ENCODE measurements at places on chromosomes 5 and 9. TPM values are rescaled to one million over a fixed set of nuclear protein-coding genes. Genes with fewer than 3 reads are reported as not detected.
A peak's percentile ranks its signal among the peaks of the same experiment; 100 is the strongest.

The MAP1B gene
- total RNA-seq = 235 TPM

The INSL6 gene
- 6.3 TPM for total RNA-seq

The CER1 gene
- 3.9 TPM for total RNA-seq

The PCDHGB5 gene
- total RNA-seq = 15.4 TPM

The ACOT12 gene
- total RNA-seq = 4.6 TPM

- peak; percentile 70 for DNase-seq
Measured at GRCh38 chr5:168879929-168880328, 300.8 kb upstream of the PANK3 start.

DNA sequence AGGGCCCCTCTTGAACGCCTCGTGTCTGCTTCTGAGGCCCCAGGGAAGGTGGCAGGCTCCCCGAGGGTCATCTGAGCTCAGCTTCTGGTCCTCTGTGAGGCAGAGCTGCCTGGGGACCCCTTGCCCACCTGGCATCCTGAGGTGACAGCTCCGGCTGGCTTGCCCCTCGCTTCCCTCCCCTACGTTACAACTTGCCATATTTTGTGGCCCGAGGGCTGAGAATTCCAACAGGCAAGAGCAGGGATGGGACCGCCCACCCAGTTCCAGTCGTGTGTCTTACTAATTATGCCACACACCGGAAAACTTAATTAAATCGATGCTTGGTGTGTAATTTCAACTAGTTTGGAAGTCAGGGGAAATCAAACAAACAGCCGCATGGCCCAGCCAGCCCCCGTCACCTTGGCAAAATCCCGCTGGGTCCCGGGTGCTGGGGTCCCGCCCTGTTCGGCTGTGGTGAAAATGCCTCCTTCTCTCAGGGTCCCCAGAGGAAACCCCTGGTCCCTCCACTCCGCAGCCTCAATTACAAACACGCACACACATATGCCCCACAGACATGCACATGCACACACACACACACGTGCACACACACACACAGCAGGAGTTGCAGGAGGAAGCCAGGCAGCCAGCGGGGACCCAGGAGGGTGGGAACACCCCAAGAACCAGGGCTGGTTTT is 221.0 kb upstream of the IER5L start:
- no peak for DNase-seq

GRCh38 chr5:116454417-116454927 is 120.2 kb downstream of the SEMA6A start:
- DNase-seq = peak; percentile 91

DNA sequence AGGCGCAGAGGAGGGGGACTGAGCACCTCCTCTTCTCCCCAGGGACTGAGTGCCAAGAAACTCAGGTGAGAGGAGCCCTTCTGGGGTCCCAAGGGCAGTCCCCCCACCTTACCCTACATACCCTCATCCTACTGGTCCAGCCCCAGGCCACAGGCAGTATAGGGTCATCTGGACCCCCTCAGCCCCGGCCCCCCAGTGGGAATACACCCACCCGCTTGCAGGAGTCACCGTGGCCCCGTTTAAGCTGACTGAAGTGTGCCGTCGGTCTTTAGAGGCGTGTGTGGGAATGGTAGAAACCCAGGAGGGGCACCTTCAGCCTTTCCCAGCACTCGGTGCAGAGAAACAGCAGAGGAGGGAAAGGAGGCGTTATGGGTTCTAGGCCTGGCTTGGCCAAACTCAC is 30.8 kb downstream of the COL15A1 start:
- DNase-seq = no peak

GRCh38 chr5:34978681-34979080 is 49.3 kb downstream of the DNAJC21 start:
- no peak for DNase-seq

DNA sequence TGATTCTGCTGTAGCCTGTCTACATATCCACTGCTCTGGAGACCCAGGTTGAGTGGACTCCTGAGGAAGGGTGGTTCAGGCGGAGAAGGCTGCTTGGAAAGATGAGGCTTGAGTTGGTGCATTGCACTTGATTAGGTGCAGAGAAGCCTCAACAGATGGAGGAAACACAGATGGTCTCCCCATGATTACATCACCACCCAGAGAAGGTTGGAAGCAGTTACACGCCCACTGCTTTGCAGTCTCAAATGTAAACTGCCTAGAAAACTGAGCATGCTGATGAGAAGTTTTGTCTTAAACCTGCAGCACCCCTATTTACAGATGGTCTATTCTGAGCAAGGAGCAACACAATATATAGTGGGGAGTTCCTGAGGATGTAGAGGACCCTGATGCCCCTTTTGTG is 266.6 kb downstream of the PIK3R1 start:
- DNase-seq = no peak

DNA sequence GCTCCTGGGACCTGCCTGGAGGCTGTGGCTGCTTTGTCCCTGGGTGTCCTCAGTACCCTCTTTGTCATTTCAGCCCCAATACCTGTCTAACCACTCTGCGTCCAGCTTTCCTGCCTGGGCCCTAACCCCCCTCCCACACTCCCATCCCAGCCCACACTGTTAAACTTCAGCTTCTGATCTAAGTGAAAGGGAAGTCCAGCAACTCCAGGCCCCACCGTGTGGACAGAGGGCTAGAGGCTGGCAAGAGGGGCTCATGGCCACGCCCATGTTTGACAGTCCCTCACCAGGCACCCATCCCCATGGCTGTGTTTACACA is 56.3 kb downstream of the SEMA4D start:
- no peak for DNase-seq

- no peak for DNase-seq
Measured at GRCh38 chr5:944992-945685, 52.5 kb downstream of the TRIP13 start.

DNA sequence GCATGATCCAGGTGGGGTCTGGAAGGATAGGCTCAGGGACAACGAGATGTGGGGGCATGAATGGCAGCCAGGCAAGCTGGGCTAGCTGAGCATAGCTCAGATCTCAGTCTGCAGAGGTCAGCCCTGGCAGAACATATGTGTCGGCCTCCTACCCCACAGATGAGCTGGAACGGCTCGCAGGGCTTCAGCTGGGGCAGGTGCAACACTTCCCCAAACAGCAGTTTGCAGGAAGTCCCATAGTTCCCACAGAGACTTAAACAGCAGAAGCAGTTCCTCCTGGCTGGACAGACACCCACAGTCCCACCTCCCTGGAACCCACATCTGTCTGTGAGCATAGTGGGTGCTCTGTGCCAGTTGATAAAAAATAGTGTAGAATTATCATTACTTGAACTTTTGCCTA is 404.6 kb downstream of the GADD45G start:
- no peak for DNase-seq

- no peak for DNase-seq
Measured at GRCh38 chr9:91443321-91443993, 19.8 kb upstream of the NFIL3 start.

- no peak for DNase-seq
Measured at GRCh38 chr9:87603854-87604490, 106.3 kb downstream of the DAPK1 start.

DNA sequence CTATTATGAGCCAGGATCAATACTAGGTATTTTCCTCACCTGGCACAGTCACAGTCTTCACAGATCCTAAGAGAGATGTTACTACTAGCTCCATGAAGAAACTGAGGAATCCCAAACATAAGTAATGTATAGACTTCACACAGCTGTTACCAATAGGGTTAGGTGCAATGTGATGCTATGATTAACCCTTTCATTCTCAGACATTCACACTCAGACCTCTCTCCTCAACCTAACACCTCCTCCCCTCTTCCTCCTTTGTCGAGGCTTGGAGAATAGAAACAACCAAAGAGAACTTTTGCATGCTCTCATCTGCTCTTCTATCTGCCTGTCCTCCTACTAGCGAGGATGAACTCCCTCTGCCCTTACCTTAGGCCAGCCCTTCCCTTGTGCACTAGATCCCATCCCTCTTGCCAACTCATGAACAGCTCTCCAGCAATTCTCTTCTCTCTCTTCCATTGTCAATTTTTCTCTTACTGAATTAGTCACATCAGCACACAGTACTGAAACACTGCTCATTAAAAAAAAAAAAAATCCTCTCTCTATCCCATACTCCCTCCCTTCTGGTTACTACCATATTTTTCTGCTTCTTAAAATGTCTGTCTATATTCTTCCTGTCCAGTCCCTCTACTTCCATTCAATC is 47.7 kb downstream of the MAPKAP1 start:
- no peak for DNase-seq

- DNase-seq = peak; percentile 74
Measured at GRCh38 chr5:16886366-16886736, 49.7 kb downstream of the MYO10 start.

GRCh38 chr9:104906441-104907277 is 21.3 kb downstream of the ABCA1 start:
- DNase-seq = no peak

DNA sequence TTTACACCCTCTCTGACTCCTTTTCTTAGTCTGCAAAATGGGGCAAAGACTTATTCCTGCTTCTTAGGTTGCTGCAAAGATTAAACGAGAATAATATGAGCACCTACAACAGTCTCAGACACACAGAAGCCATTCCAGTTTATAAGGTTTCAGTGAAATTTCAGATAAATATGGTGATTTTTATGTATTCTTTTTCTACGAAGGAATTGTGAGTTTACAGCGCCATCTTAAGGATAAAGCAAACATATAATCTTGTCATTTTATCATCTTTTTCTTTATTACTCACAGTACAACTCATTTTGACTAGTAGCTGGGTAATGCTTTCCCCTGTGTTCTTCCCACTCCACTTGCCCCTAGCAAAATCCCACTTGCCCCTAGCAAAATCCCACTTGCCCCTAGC is 29.2 kb upstream of the SMC5 start:
- peak; percentile 29 for DNase-seq

DNA sequence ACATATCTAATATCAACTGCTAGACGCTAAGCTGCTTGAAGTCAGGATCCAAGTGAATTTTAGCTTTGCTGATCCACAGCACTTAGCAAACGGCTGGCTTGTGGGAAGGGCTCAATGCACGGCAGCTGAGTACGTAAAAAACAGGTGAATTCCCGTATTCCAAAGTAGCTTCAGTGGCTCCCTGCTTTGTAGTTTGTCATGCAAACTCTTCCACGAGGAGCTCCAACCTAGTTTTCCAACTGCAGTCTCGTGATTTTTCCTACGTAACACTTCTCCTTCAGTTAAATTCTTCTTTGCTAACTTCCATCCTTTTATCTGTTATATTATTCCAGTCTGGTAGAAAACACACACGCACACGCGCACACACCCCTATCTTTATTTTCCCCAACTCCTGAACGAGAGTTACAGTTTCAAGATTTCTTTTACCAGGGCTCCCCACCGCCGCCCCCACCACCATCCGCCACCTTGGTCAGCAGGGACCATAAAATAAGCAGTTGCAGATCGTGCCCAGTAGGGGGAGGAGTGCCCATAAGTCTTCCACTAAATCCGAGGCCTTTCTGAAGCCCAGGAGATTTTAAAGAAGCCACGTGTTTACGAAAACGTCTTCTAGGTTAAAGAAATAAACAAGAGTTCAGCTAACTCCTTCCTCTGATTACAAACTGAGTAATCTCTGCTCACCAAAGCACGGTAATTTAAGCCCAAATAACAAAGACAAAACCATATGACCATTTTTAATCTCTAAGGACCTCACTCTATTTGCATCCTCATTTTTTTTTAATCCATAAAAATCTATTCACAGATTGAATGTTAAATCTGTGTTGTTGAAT is 34.8 kb upstream of the TRIO start:
- DNase-seq = peak; percentile 58

GRCh38 chr9:70297141-70297540 is 38.4 kb downstream of the SMC5 start:
- no peak for DNase-seq
